ENCODE measurements at places on chromosomes 6 and 20.

DNA sequence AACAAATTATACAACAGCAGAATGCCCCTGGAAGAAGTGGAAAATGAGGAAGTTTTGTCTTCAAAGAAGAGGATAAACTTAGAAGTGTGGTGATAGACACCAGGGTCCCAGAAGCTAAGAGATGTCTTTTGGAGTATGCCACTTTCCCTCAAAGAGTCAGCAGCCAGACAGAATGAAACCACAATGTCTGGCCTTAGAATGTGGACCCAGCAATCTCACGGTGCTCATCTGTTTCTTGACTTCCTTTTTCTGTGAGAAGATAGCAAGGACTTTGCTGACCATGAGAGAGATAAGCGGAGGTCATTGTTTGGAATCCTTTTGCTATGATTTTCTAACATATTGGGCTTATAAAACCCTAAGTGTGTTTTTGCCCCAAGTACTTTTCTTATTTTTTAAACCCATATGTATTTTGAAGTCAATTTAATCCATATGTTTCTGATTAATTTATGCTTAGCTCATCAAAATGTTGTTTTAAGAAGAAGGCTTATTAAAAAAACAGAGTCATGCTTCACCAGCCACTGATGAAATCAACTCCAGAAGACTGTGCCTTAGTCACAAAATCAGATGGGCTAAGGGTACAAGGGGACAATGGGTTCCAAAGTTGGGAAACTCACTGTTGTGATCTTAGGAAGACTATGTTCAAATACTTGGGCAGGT lies 451.2 kb upstream of the JAG1 start:
- no peak for DNase-seq

- no peak for DNase-seq
Measured at GRCh38 chr6:158996856-158997255, 3.1 kb downstream of the RSPH3 start.

DNA sequence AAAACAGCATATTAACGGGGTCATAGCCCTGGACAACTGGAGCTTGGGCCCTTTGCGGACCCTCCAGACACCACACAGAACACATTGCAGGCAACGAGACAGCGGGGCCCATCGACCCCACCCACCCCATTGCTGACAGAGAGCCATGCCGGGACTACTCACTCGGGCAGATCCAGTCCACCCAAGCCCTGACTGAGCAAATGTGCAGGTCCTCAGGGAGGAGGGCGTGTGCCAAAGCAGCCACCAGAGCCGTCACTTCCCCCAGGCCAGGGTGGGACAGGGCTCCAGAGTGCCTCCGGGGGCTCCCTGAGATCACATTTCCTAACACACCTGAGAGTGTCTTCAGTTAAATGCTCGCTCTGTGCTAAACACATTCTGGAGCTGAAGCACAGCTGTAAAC lies 114.9 kb downstream of the CDH4 start:
- no peak for DNase-seq

DNA sequence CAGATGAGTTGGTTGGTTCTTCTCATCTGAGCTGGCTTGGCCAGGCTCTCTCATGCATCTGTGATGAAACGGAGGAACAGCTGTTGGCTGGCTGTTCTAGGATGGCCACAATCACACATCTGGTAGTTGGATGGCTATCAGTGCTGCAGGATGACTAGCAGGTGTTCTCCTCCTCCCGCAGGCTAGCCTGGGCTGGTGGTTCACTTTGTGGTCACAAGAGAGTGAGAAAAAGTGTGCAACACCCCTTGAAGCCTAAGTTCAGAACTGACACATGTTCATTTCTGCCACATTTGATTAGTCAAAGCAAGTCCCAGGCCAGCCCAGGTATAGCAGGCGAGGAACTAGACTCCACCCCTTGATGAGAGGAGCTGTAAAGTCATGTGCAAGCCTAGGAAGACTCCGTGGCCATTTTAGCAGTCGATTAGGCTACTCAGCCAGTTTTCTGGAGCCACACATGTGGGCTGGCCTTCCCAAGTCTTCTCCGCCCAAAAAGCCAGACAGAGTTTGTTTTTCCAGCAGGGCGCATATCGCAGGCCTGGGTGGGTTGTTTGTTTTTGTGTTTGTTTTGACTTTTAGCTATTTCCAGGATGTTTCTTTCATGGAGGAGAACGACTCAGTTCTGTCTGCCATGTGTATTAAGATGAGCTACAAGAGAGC lies 120.8 kb downstream of the ISM1 start:
- DNase-seq: no peak
